ENCODE measurements at places on chromosomes 13 and 19. TPM values are rescaled to one million over a fixed set of nuclear protein-coding genes. Genes with fewer than 3 reads are reported as not detected.

DNA sequence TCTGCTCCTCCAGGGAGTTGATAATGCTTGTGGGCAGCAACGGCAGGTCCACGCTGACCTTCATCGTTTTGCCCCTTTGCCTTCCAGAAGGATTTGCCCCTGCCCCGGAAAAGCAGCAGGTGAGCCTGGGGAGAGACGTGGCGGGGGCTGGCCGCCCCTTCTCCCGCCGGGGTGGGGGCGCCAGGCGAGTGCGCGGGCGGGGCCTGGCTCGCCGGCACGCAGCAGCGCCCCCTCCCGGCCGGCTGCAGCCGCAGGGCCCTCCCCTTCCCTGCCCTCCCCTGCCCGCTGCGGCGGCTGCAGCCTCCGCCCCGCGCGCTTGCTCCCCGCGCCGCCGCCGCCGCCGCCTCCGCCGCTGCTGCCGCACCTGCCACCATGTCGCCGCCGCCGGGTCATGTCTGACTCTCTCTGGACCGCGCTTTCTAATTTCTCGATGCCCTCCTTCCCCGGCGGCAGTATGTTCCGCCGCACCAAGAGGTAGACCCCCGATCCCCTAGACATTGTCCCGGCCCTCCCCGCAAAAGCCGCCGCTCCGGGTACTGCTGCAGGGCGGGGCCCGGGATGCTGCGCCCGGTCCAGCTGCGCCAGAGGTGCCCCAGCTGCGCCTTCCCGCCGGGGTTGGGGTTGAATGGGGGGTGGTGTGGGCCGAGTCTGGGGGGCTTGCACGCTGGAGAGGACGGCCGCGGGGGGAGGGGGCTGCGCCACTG, at the start of gene MAST1:
TSS of gene MAST1 (plus strand) at position 334 of the 704 bp plus-strand sequence. CDS start at position 392, 58 bp downstream.
- no peak for DNase-seq

GRCh38 chr13:112448621-112449544, 72.7 kb downstream of the SPACA7 start:
- DNase-seq: no peak

GRCh38 chr19:51027126-51027806, 850 bp upstream of the KLK11 start:
- DNase-seq: no peak

- no peak for DNase-seq
Measured at GRCh38 chr19:35739275-35740107, 2.8 kb downstream of the IGFLR1 start.

- no peak for DNase-seq
Measured at GRCh38 chr19:2552859-2553258, 76.9 kb downstream of the GADD45B start.

DNA sequence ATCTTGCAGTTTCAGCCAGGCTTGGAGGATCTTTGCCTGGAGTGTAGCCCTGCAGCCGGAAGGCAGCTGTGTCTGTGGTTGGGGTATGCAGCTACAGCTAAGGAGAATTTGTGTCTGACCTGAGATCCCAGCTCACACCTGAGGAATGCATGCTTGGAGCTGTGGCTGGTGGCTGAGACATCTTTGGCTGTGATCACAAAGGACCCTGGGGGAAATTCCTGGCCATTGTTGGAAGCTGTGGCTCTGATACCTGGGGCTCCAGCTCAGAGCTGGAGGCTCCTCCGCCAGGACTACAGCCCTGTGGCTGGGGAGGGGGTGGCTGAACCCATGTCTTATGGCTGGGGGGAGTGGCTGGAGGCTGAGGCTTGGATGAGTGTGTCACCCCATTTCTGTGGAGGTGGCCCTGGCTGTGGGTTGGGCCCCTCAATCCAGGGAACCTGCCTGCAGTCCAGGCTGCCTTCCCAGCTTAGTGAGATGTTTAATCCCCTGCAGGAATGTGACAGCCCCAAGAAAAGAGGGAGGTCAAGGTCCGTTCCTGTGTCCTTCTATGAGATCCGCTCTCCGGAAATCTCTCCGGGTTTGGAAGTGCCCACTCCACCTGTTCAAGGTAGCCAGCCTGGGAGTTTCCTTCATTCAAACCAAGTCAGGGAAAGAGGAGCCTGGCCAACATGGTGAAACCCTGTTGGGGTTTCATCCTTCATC, 27.6 kb downstream of the ARHGEF18 start:
- no peak for DNase-seq

DNA sequence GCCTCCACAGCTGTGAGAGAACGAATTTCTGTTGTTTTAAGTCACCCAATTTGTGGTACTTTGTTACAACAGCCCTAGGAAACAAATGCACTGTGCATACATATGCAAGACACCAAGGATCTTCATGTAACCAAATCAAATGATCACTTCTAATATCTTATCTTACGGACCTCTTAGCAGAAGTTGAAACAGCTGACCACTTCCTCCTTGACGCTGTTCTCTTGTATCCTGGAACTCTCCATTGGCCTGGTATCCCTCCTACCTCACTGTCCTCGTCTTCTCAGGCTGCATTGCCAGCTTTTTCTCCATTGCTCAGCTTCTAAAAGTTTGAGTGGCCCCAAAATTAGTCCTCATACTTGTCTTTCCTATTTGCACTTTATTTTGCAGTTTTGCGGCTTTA, 200.4 kb downstream of the DLEU7 start:
- DNase-seq: no peak

- no peak for DNase-seq
Measured at GRCh38 chr19:41697198-41697855, 9.3 kb upstream of the CEACAM7 start.

DNA sequence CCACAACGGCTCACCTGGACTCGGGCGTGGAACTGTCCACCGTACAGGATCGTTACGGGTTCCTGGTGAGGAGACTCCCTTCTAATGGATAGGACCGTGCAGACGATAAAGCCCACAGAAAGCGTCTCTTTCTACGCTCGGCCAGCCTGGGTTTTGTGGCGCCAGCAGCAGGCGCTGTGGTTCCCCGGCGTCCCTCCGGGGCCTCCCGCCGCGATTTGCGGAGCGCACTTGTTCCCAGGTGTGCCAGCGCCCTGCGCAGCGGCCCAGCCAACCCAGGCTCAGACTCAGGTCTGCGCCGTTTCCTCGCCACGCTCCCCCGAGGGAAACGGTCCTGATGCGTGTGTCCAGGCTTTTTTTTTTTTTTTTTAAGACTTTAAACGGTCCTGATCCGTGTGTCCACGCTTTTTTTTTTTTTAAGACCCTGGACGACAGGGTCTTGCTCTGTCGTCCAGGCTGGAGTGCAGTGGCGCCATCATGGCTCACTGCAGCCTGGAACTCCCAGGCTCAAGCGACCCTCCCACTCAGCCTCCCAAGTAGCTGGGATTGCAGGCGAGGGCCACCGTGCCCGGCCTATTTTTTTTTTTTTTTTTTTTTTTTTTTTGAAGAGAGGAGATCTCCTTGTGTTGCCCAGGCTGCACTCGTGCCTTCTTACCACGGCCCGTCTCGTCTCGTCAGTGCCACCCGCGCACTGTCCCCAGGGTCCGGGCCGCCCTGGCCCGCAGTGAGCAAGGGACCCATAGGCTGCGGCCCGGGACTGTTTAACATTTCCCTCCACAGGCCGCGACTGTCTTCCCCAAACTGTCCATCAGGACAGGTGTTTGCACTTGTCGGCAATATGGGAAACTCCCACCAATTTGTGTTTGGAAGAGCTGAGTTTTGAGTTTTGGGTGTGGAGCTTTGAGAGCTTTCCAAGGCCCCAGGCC, 23.8 kb downstream of the GJA3 start:
- DNase-seq: no peak

GRCh38 chr19:8396563-8397203, 6.5 kb downstream of the RAB11B start:
- DNase-seq: no peak

DNA sequence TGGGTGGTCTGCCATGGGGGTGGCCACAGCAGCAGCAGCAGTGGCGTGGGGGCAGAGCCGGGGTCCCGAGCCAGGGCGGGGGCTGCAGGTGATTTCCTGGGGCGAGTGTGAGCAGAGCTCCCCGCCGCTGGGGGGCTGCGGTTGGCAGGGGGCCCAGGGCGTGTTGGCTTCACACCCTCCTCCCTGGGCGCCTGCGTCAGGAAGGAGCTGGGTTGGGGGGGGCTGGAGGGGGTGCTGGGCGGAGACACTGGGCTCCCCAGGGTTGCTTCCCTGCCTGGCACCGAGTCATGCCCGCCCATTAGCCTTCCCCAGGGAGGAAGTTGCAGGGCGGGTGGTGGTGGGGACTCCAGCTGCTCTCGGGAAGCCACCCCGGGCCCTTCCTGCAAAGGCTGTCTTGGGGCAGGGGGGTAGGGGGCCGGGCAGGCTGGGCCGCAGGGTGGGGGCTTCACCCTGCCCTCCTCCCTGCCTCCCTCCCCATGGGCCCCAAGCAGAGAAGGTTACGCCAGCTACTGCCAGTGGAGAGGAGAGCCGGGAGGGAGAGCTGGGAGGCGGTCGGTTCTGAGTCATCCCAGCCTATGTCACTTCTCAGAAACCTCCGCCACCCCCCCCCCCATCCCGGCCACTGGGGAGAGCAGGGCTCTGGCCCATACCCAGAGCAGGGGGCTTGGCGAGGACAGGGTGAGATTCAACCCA, 4.6 kb downstream of the MIDN start:
- no peak for DNase-seq

DNA sequence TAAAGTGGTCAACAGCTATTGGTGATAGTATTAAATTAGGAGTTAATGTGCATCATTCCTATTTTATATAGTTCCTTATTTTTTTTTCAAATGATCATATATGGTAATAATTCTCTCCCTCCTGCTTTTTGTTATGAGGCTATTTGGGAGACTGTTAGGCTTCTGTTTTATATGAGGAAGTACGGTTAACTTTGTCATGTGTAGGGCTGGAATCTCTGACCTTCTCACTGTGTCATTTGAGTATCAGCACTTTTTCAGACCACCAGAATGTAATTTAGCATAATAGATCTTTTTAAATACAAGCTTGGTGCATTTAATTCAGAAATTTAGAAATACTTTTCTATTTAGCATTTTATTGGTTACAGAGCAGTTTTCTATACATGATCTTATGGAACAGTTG, 7.7 kb downstream of the DGKH start:
- no peak for DNase-seq

- no peak for DNase-seq
Measured at GRCh38 chr19:49456326-49456725, 3.3 kb downstream of the ALDH16A1 start.

GRCh38 chr19:16429066-16429758, 42.6 kb downstream of the EPS15L1 start:
- DNase-seq: no peak

- DNase-seq: no peak
Measured at GRCh38 chr13:36841391-36841790, 22.4 kb downstream of the RFXAP start.

DNA sequence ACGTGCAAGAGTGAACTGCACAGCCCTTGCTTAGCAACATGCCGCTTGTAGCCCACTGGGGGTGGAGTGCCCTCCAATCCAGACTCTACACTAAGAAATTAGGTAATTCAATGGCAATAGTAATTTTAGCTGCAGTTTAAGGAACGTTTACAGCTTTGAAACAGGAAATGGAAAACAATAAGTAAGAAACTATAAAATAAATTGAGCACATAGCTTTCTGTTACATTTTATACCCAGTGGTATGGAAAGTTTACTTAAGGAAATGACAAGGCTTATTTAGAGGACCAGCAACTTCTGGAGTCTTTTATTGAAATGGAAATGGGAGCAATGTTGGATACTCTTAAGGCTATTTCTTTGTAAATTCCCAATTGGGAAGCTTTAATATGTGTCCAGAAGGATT, 373.2 kb downstream of the KCNRG start:
- DNase-seq: no peak

STOML3 gene
- total RNA-seq: not detected

RNF126 gene
- total RNA-seq: 54.4 TPM

RGS9BP gene
- 0.79 TPM for total RNA-seq

CCDC97 gene
- total RNA-seq: 11.8 TPM

RFPL4AL1 gene
- not detected for total RNA-seq

KIR3DL3 gene
- total RNA-seq: not detected

POU2F2 gene
- total RNA-seq: 1.0 TPM

DYRK1B gene
- 9.9 TPM for total RNA-seq

RDH8 gene
- total RNA-seq: not detected

TBC1D4 gene
- total RNA-seq: 38.1 TPM

SUCLA2 gene
- 59.9 TPM for total RNA-seq

ZNF540 gene
- 1.6 TPM for total RNA-seq

DIRAS1 gene
- total RNA-seq: 0.32 TPM
